ENCODE measurements at places on chromosomes 2 and 18.

GRCh38 chr2:58634653-58635370 lies 393.7 kb upstream of the FANCL start:
- DNase-seq, result no peak

DNA sequence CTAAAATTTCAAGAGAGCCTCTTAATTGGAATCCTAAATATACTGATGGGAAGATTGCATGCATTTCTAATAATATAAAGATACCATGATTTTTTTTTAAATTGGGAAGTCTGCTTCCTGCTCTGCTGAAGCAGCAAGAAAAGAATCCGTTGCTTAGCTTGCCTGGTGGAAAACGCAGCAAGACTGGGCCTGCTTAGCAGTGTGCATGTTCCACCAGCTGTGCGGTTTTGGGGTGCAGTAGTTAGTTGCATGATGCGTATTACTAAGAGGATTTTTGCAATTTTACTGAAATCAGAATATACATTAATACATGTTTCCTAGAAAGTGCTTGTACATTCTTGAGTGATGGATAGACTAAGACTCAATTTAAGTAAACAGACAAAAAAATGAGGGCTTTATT lies 319.9 kb downstream of the CMPK2 start:
- DNase-seq, result no peak

DNA sequence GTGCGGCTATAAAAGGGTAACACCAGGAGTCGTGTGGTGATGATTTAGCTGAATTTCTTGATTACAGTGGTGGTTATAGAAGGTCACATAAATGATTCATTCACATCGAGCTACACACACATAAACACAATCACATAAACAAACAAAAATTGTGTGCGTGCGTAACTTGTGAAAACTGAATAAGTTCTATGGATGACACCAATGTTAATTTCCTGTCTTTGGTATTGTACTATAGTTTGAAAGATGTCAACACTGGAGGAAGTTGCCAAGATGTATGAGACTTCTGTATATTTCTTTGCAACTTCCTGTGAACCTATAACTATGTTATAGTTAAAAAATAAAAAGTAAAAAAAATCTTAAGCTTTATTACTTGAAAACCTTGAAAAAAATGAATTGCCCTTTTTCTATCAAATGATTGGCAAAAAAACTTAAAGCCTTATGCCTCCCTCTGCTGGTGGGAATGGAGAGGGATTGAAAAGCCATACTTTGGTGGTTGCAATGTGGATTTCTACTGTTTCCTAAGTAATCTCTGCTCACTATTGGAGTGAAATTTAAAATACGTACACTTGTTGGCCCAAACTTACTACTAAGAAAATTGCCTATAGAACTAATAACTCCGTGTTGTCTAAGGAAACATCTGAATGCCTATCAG lies 227.7 kb downstream of the RPIA start:
- no peak for DNase-seq

GRCh38 chr2:223649554-223650533 lies 47.7 kb upstream of the SCG2 start:
- DNase-seq, result no peak

GRCh38 chr2:12074126-12074844 lies 327.9 kb downstream of the LPIN1 start:
- DNase-seq, result no peak

DNA sequence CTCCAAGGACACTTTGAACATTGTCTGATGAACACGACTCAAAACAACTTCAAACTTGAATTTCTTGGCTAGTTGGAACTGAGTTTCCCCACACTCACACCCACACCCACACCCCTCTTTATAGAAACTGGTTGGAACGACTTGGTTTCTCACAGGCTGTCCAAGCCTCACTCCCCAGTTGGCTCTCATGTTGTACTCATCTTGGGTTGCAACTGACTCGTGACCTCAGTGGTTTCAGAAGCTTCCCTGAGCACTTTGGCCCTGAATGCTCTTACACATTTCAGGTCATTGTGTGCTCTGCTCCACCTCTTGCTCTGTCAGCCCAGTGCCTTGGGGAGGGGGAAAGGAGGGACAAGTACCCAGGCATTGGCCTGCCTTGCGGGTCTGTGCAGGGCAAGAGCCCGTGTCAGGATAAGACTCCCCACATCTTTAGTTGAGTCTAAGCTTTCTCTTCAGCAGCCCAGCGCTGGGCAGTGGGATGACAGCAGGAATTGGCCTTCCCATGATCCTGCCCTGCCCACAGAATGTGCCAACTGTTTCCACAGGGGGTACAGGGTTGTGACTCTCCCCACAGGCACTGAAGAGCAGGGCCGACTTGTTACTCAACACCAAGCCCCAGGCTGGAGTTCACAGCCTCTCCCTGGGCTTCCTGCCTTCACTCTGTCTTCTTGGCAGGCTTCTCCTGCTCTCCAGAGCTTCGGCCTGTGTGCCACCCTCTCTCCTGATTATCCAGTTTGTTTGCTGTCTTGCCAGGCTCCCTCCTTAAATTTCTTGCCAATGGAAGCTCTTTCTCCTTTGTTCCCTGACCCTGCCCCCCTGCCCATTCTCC lies 104.6 kb downstream of the RTN4 start:
- no peak for DNase-seq

DNA sequence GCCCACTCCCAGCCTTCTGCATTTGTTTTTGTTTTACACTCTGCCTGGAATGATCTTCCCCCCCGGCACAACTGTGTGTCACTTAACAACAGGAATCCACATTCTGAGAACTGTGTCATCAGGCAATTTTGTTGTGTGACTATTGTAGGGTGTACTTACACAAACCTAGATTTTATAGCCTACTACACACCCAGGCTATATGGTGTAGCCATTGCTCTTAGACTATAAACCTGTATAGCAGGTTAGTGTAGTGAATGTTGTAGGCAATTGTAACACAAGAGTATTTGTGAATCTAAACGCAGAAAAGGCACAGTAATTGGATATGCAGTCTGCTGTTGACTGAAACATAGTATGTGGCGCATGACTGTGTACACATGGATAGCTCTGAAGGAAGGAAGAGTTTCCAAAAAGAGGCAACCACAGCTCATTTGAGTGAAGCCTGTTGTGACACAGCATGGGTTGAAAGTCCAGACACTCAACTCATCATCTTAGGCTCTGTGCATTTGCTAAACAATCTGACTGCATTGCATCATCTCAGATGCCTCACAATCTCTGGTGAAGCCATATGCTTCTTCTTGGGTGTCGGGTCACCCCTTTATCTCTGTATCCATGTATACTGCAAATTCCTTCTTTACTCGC lies 506.6 kb upstream of the SPHKAP start:
- no peak for DNase-seq

DNA sequence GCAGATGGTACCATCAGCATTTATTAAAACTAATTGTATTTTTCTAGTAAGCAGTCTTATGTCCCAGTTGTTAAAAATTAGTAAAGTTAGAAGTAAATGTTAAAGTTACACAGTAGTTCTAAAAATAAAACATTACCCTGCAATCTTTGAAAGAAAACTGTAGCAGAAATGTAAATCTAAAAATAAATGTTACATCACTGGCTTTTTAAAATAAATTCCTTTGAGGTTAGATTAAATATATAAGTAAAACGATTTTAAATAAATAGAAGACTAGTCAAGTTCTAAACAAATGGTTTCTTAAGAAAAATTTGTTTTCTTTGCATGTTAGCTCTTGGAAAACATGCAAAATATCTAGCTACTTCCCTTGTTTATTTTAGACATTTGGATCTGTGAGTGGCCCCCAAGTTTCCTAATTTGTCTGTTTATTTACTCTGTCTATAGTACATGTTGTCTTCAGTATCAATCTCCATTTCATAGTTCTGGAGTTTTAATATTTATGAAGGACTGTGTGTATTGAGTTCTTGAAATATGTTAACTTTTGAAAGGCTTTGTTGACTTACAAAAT lies 58.2 kb downstream of the GLS start:
- DNase-seq, result no peak

DNA sequence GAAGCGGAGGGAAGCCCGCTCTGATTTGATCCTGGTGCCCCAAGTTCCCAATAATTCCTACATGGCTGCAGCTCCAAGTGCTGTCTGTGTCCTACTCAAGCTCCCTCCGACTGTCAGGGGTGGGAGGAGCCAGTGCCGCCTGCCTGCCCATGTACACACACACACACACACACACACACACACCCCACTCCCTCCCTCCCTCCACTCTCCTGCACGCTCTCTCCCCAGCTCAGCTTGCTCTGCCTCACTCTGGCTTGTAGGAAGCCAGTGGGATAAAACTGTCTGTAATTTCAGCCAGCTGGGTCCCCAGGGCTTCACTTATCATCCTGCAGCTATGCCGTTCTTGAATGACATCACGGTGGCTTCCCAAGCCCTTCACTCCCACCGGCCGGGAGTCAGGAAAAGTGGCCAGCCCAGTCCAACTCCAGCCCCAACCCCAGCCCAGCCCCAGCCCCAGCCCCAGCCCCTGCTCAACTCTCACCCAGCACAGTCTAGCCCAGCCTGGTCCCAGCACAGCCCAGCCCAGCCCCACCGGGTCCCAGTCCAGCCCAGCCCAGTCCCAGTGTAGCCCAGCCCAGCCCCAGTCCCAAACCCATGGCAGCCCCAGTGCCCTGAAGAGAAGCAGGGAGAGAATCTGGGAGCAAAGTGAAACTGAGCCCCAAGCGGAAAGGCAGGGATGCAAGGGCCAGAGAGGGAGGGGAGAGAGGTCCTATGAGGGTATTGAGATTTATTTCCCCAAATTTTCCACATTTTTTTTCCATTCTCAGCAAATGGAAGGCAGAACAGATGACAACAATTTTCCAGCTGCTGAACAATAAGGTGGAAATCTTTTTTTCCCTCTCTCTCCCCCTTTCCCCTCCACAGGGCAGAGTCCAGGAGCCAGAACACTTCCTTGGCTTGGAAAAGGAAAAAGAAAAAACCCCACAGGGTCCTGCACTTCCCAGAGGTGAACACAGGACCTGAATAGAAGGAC lies 144.0 kb downstream of the TNS1 start:
- DNase-seq, result no peak

GRCh38 chr2:23417310-23417709 lies 32.3 kb downstream of the KLHL29 start:
- no peak for DNase-seq

GRCh38 chr2:151525821-151526373 lies 116.2 kb downstream of the RIF1 start:
- DNase-seq, result no peak

DNA sequence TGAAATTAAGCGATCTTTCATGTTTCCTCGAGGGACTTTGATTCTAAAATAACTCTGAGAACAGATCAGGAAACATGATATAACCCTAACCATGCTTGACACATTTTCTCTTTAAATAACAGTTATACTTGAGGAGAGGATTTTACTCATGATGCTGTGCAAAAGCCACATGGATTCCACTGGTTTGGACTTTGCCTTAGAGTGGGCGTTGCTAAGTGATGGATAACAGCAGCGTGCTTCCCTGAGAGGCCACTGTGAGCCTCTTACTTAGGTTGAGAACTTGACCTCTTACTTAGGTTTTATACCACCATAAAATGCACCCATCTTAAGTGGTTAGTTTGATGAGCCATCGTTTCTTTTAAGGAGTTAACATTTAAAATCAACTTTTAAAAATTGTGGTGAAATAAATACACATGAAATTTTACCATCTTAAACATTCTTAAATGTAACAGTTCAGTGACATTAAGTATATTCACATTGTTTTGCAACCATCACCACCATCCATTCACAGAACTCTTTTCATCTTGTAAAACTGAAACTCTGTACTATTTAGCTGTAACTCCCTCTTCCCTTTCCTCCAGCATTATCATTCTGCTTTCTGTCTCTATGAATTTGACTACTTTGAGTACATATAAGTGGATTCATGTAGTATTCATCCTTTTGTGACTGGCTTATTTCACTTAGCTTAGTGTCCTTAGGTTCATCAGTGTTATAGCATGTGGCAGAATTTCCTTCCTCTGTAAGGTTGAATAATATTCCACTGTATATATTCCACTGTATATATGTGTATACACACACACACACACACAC lies 22.6 kb downstream of the ANXA4 start:
- no peak for DNase-seq

GRCh38 chr2:121816797-121817196 lies 61.3 kb downstream of the TSN start:
- DNase-seq, result no peak

DNA sequence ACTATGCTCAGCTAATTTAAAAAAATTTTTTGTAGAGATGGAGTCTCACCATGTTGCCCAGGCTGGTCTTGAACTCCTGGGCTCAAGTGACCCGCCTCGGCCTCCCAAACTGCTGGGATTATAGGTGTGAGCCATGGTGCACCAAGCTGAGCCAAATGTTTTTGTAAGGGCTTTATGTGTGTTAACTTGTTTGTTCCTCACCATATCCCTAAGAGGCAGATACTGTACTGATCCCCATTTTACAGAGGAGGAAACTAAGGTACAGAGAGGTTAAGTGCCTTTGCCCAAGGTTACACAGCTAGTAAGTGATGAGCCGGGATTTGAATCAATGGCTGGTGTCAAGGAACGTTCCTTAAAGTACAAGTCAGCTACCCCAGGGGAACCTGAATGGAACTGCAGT lies 85.3 kb upstream of the KLF7 start:
- no peak for DNase-seq

- no peak for DNase-seq
Observed at GRCh38 chr2:21422724-21423522, 299.2 kb downstream of the TDRD15 start.

- DNase-seq, result no peak
Observed at GRCh38 chr2:2056531-2056930, 274.5 kb downstream of the MYT1L start.

DNA sequence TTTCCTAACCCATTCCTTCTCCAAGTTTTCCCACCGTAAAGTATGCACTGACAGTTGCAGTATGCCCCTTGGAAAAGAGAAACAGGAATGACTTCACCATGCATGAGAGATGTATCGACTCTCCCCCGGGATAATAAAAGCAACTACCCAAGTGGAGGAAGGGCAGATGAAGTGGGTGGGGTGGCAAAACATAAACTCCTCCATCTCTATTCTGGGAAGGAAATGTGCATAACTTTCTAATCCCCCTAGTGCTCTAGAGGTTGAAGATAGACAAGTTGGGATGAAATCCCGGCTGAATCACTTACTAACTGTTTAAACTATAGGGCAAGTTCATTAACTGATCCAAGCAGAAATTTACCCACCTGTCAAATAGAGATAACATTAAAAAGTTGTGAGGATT lies 89.2 kb downstream of the PIGN start:
- no peak for DNase-seq

DNA sequence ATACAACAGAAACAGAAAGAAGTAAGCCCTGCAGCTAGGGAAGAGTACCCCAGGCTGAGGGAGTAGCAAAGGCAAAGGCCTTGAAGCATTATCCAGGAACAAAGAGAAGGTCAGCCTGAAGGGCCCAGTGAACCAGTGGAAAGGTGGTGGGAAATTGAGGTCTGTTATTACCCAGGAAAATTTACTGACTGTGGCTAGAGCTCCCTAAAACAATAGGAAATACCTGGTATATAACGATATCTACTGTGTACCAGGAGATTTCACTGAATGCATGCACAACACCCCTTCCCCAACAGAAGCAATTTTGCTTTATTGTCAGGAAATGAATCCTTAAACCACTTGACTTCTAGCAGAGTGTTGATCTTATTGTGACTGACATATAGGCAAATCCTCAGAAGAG lies 365.3 kb downstream of the ERBB4 start:
- DNase-seq, result no peak

GRCh38 chr18:13381944-13382365 lies 163.4 kb downstream of the LDLRAD4 start:
- DNase-seq, result no peak
